ENCODE measurements at places on chromosomes 1 and 21.

DNA sequence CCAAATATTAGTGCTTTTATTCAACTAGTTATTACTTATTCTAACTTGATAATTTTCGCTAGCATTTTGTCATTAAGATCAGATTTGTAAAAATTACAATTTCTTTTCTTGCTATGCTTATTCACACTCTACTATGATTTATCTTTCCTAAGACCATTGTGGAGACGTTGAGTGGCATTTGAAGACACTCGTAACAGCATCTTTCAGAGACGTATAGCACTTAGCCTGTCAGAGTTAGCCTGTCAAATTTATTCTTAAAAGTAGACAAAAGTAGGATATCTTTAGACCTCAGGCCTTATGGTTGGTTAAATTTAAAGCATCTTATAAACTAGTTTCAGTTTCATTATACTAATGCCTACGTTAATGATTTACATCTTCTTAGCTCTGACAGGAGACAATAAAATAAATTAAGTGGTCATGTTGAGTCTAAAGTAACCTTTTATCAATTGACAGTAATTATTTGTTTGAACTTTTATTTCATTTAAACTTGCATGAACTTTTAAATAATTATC, 1410.1 kb downstream of the MRPL39 start:
- DNase-seq, result no peak

GRCh38 chr1:36400825-36401601, 3.3 kb upstream of the LSM10 start:
- peak; percentile 57 for DNase-seq

GRCh38 chr1:203186446-203187303, at the start of gene CHI3L1:
Gene CHI3L1, minus strand, starts transcription at chr1:203186704. Its CDS starts 81 bp downstream, at chr1:203186623.
- DNase-seq, result no peak

DNA sequence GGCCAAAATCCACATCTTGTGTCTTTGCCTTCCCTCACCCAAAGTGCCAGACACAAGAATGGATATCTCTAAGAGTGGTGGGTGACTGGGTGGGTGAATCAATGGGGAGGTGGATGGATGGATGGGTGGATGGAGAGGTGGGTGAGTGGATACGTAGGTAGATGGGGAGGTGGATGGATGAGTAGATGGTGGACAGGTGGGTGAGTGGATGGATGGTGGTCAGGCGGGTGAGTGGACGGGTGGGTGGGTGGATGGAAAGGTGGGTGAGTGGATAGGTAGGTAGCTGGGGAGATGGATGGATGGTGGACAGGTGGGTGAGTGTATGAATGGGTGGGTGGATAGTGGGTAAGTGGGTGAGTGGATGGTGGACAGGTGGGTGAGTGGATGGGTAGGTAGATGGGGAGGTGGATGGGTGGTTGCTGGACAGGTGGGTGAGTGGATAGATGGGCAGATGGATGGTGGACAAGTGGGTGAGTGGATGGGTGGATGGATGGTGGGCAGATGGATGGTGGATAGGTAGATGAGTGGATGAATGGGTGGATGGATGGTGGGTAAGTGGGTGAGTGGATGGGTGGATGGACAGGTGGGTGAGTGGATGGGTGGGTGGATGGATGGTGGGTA, 34.2 kb downstream of the SLC19A1 start:
- DNase-seq, result no peak

GRCh38 chr1:59357645-59358320, 60.9 kb downstream of the FGGY start:
- DNase-seq, result no peak

- DNase-seq, result no peak
These were observed 62.2 kb upstream of the ATP5PO start for GRCh38 chr21:33977721-33978369.

DNA sequence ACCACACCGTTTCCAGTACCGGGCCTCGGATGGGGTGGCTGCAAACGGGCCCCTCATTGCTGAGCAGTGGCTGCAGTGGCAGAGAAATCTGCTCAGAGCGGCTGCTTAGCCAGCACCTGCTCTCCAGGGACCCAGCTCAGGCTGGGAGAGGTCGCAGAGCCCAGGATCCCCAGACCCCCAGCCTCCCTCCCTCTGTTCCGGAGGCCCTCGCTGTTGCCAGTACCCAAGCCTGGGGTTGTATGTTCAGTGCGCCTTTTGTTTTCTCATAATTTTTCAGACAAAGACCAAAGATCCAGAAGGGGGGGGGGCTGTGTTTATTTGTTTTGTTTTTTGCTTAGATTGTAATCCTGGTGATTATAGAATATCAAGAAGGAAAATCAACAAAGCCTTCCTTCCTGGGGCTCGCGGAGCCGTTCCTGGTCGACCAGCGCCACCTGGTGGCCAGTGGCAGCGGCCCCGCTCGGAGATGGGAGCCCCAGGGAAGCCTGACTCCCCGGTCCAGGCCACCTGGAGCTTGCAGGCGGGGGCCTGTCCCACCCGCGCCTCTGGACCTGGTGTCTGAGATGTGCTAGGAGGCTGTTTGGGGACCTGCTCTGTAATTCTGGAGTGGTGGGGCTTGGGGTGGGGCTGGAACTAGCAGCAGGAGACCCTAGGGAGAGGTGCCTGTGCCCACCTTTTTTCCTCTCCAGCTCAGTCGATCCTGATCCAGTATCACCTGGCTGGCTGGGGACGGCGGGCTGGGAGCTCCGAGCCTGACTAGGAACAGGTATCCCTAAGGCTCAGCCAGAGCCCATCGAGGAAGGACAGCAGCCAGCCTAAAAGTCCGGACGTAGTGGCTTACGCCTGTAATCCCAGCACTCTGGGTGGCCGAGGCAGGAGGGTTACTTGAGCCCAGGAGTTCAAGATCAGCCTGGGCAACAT, 123.9 kb upstream of the VAMP3 start:
- peak; percentile 59 for DNase-seq

GRCh38 chr1:166972193-166972592, 3.1 kb downstream of the ILDR2 start:
- no peak for DNase-seq

DNA sequence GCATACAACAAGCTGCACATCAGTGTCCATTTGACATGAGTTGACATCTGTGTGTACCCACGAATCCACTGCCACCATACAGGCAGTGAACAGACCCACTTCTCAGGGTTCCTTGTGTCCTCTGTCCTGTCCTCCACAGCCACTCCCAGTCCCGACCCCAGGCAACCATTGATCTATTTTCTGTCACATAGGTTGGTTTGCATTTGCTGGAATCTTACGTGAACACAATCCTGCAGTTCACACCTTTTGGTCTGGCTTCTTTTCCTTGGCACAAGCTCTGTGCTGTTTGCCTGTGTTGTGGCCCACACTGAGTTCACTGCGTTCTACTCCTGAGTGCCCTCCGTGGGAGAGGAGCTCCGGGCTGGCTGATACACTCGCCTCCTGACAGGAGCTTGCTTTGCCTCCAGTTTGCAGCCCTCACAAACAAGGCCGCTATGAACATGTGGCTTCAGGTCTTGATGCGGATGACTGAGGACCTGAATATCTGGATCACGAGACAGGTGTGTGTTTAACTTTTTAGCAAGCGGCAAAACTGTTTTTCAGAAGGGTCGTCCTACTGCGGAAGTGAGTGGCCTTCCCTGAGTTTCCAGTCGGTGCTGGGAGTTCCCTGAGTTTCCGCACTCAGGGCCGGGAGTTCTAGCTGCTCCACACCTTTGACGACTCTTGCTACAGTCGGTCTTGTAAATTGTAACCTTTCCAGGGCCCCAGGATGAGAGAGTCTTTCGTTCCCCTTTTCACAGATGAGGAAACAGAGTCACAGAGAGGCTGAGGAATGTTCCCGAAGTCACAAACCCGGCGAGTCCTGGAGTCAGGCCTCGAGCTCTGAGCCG, 13.0 kb upstream of the COL18A1 start:
- no peak for DNase-seq

GRCh38 chr1:84997667-84998600, 1.0 kb upstream of the MCOLN2 start:
- DNase-seq, result no peak

DNA sequence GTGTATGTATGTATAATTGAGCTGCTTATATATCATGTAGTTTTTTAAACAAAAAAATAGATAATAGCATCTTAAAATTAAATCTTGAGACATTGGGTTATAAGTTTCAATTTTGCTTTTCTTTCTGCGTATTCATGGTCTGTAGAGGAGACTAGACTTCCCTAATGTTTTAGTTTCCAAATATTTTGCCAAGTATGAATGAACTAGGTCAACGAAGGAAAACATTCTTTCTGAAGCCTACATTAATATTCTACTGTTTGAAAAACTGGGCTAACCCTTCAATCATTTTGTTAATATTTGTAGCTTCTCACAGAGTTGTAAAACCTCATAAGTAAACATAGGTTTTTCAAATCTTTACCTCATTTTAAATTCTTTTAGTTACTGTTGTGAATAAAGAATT, 592.7 kb downstream of the USP25 start:
- no peak for DNase-seq

GRCh38 chr1:201466492-201466891, 2.5 kb downstream of the PHLDA3 start:
- DNase-seq, result no peak

- no peak for DNase-seq
These were observed 22.1 kb downstream of the MATN1 start for GRCh38 chr1:30701258-30701633.

- DNase-seq, result no peak
These were observed 160.2 kb downstream of the DENND1B start for GRCh38 chr1:197614916-197615692.

DNA sequence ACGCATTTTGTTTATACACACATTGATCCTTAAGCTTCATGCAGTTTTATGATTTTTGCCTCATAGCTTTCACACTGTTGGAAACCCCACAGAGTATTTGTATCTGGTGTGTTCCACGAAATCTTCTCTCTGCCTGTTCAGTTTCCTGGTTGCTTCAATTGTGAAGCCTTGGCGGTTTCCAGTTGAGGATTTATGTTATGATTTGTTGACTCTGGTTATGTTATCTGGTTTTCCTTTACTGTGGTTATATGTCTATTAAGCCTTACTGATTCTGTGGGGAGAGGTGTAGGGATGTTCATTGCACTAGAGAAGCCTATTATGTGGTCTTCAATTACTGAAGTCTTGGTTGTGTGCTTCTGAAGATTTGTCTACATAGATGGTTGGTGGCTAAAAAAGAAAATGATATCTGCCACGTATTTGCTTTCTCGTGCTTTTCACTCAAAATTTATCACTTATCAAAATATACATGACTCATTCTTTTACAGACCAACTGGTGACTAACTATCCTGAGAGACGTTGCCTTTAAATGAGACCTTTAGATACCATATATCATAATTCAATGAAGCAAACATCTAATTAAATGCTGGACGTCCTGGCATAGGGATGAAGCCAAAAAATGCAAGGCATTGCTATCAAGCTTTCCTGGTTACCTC, 488.0 kb upstream of the B3GALT2 start:
- DNase-seq, result no peak

DNA sequence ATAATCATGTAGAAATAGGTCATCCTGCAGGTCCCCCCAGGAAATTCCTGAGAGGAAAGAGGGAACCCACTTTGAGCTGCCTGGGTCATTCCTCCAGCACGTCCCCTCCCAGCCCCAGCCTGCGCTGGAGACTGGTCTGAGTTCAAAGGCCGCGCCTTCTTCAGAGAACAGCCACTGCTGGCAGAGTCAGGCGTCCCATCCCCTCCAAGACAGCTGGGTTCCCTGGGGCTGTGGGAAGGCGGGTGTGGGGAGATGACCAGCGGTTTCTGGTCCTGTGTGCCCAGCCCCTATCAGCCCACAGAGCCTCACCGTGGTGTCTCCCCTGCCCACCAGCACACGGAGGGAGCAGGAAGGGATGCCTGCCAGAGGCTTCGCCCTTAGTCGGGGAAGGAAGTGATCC, 18.0 kb upstream of the TRAPPC10 start:
- DNase-seq, result no peak

GRCh38 chr21:38219049-38219628, 37.7 kb upstream of the KCNJ15 start:
- peak; percentile 56 for DNase-seq

DNA sequence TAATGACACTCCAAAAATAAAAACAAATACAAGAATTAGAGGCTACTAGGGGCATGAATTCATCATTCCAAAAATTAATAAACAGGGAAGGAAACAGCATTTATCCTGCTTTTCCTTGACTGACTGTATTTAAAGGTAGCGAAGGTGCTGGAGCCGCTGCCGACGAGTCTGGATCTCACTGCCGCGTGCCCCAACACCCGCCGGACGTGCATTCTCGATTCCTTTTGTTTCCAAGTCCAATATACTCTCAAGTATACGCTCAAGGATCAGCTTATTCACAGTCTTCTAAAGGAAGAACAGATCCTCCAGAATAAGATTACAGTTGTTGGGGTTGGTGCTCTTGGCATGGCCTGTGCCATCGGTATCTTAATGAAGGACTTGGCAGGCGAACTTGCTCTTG, 88.2 kb upstream of the GNG4 start:
- DNase-seq, result no peak

DNA sequence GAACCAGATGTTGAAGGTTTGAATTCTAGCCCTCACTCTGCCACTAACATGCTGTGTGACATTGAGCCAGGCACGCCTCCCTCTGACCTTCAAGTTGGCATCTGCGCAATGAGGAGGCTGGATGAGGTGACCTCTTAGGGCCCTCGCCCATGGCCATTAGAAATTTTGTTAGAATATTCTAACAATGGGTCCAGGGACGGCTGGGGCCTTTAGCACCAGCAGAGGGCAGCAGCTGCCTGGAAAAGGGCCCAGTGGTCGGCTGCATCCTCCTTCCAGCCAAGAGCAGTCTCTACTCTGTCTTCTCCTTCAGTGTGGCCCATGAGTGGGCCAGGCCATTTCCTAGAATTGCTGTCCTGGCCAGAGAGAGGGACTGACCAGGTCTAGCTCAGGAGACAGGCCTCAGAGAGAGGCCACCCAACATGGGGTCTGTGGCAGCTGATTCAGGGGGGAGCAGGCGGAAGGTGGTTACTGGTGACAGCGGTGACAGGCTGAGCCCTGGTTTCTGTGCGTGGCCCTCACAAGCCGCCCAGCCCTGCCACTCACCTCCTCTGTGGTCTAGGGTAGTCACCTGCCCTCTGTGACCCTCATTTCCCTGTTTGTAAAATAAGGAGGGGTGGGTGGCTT, 101.3 kb upstream of the ACTL8 start:
- peak; percentile 5 for DNase-seq

DNA sequence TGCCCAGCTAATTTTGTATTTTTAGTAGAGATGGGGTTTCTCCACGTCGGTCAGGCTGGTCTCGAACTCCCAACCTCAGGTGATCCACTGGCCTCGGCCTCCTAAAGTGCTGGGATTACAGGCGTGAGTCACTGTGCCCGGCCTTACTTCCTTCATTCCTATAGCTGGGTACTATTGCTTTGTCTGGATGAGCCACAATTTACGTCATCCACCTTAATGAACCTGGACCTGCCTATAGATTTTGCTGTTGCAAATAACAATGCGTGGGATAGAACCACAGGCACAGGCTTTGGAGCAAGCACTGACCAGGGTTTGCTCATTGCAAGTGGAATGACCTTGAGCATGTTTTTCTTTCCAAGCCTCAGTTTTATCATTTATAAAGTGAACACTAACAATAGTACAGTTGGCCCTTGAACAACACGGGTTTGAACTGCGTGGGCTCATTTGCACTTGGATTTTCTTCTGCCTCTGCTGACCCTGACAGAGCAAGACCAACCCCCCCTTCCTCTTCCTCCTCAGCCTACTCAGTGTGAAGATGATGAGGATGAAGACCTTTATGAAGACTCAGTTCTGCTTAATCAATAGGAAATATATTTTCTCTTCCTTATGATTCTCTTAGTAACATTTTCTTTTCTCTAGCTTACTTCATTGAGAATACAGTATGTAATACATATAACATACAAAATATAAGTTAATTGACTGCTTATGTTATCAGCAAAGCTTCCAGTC, 33.3 kb upstream of the BECN2 start:
- DNase-seq, result no peak

GRCh38 chr1:201608635-201609395, 69.9 kb downstream of the NAV1 start:
- DNase-seq, result no peak
